NCI-H2107 (cell line): ENCODE measurements at places on chromosomes 11 and 22.

- DNase-seq = no peak
These were observed 60.5 kb downstream of the METTL15 start for GRCh38 chr11:28168718-28169117.

GRCh38 chr22:29343313-29343805 lies 27.9 kb upstream of the RASL10A start:
- peak; percentile 52 for DNase-seq

DNA sequence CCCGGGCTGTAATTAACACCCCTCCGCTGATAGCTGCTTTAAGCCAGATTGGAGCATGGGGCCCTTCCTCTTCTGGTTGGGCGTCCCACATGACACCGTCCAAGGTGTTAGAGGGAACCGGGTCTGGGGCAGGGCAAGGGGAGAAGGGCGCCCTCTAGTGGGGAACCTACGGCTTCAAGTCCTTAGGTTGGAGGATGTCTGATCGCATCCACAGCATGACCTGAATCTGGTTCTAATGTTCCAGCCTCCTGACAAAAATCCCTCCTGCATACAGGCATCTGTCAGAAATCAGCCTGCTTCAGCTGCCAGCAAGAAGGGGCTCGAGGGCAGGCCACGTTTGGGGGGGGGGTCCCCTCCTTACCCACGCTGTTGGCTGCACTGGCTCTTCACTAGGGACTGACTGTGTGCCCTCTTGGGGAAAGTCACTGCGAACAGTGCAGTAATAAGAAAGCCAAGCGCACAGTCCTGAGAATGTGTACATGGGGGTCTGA lies 94.2 kb upstream of the TBCEL start:
- no peak for DNase-seq

DNA sequence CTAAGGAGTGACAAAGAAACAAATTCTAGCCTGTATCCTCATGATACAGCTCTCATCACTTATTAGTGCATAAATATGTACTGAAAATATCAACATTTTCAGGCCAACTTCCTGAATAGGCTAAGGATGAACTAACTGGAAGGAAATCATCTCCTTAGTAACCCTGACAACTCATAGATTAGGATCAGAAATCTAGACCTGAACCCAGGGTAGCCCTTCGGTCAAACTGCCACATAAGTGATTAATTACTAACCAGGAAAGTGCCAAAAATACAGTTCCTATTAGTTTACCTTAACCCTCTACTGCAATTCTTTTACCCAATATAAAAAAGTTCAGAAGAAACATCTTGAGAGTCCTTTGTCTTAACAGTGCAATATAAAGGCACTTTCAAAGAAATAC lies 40.0 kb downstream of the AMBRA1 start:
- DNase-seq = no peak

DNA sequence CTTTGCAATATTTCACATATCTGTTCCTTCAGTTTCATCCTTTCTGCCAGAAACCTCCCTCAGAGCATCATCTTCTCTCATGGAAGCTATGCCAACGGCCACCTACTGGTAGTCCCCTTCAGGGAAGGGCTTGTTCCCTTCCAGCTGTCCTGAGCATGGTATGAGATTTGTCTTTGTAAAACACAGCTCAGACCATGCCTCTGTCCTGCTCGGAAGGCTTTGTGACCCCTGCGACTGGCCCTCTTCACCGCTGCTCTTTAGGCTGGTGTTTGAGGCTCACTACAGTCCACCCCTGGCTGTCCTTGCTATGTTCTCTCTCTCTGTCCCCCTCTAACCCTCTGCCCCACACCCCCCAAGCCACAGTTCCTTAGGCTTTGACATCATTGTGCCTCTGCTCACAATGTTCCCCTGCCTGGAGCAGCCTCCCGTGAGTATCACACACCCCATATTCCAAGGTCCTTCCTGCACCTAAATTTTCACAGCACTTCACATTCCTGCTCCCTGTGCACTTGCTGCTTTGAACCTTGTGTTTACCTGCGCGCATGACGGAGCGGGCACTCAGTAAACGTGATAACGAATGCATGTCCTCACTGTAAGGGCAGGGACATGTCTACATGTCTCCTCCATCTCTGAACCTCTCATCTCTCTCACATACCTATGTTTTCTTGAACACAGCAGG lies 24.0 kb upstream of the ACER3 start:
- no peak for DNase-seq

GRCh38 chr11:8947230-8947943 lies 4.6 kb upstream of the ASCL3 start:
- DNase-seq = no peak

DNA sequence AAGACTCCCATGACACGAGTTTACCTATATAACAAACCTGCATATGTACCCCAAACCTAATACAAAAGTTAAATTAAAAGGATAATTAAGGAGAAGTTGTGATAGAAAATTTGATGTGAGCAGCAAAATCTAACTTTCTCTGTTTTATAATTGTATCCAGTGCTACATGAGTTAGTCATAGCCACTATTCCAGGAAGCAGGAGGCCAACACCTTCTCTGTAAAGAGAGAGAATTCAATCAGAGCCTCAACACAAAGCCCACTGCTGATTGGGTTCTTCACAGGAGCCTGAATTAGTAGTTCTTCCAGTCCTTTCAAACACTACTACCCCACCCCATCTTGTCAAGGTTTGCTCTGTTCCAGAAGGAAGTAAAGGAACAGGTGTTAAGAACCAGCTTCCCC lies 84.2 kb downstream of the BLID start:
- DNase-seq = no peak

DNA sequence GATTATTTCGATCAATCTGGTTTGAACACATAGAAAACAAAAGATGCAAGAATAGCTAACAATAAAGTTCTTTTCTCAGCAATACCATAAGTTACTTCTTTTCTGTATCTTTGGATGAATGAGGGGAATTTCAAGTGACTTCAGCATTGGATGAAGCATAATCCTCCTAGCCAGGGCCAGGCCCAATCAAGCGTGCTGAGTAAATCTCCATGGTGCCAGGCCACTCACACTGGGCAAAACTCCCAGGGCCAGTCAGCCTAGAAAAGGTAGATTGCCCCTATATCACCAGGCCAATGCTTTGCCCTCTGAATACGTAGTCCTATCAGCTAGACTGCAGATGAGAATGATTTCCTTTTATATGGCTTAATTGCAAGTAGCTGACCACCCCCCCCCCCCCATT lies 6.0 kb downstream of the CNTF start:
- DNase-seq = no peak

DNA sequence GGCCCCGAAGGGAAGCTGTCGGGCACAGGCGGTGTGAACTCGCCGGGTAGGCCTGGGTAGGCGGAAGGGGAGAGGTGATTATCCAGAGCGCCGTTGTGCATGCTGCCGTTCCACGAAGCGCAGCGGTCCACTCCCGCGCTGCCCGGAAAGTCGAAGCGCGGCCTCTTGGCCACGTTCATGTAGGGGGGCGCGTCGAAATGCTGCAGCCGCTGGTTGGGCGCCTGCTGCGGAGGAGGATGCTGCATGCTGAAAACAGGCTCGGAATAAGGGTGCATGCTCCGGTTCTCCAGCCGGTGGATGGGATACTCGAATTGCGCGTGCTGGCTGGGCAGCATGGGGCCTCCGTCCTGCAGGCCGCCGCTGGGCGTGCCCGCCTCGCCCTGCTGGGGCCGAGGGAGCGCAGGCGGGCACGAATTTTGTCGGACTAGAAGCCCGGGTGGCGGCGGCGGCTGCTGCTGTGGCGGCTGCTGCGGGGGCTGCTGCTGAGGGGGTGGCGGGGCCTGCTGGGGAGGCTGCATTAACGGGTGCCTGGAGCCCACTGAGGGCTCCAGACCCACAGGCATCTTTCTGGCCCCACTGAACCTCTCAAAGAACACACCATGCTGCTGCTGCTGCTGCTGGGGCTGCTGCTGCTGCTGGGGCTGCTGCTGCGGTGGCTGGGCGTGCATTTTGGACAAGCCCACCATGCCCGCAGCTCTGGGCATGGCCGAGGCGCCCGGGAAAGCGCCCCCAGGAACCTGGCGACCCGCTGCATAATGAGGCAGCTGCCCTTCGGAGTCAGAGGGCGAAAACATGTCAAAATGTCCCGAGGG lies 2.3 kb downstream of the MN1 start:
- DNase-seq = no peak

DNA sequence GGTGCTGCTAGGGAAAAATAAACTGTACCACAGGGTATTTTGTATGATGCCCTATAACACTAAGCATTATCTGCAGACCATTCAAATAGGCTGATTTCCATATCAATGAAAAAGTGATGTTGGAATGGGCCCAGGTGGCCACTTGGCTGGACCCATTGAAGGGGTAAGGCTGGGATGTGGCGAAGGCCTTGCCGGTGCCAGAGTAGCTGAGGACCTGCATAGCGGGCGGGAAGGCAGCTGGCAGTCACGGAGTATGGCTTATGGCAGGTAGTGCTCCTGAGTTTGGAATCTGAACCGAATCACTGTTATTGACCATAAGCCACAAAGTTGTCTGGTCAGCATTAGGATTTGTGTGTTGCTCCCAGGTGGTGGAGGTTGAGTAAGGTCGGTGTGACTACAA lies 131.0 kb downstream of the MICAL2 start:
- no peak for DNase-seq

- DNase-seq = no peak
These were observed 1.0 kb downstream of the PIM3 start for GRCh38 chr22:49961601-49962011.

- no peak for DNase-seq
These were observed 11.7 kb upstream of the B4GALNT4 start for GRCh38 chr11:357582-357981.

DNA sequence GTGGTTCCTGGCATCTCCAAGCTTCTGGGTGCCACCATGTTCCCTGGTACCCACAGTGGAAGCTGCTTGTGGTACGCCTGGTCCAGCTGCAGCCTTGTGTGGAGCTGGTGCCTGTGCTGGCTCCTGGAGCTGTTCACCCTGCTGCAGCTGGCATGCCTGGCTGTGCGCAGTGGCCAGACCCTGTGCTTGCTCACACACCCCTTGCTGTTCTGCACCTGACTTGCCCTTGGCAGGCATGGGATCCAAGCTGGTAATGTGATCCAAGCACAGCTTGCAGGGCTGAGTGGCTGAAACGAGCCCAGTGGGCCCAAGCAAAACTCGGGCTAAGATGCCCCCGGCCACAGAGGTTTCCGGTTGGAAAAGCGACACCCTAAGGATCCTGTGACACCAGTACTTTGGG lies 104.7 kb upstream of the CLMP start:
- DNase-seq = no peak

DNA sequence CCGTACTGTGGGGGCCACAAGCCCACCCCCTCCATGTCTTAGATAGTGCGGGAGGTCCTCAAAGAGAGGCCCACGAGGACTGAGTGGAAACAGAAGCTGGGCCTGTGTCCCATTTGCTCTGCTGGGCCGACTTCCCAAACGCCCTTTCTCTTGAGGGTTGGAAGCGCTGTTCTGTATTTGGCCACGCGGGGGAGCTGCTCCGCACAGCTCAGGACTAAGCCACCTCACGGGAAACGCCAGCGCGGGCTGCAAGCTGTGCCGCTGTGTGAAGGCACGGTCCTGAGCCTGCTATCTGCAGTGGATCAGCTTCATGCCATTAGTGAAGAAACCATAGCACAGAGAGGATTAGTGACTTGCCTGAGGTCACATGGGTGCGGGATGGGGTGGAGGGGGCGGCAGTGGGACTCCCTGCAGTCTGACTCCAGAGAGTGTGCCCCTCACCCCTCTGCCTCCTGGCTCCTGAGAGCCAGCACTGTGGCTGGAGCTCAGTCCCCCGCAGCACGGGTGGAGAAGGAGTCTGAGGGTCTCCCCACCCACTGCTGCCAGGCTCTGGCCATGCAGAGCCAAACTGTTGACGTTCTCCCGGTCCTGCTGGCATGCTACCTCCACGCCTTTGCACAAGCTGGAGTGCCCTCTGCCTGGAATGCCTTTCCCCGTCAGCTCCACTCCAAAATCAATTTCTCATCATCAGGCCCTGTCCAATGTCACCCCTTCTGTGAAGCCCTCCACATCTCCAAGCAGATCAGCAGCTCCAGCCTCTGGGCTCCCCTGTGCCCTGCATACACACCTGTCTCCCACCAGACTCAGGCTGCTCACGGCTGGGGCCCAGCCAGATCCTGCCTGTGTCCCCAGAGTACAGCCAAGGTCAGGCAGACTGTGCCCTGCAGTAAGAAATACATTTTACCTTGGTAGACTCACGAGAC lies 51.5 kb upstream of the LRRC32 start:
- DNase-seq = peak; percentile 77

DNA sequence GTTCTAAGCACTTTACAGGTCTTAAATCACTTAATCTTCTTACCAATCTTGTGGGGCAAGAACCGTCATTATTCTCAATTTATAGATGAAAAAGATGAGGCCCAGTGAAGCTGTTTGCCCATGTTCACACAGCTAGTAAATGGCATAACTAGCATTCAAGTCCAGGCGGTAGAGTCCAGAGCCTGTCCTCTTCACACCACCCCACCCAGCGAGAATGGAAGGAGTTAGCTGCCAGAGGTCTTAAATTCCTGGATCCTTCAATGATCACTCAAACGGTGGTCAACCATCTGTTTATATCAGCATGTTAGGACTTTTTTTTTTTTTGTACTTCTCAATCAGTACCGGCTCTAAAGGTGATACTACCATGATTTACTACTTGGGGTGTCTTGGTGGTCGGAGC lies 43.3 kb downstream of the PARVA start:
- no peak for DNase-seq

DNA sequence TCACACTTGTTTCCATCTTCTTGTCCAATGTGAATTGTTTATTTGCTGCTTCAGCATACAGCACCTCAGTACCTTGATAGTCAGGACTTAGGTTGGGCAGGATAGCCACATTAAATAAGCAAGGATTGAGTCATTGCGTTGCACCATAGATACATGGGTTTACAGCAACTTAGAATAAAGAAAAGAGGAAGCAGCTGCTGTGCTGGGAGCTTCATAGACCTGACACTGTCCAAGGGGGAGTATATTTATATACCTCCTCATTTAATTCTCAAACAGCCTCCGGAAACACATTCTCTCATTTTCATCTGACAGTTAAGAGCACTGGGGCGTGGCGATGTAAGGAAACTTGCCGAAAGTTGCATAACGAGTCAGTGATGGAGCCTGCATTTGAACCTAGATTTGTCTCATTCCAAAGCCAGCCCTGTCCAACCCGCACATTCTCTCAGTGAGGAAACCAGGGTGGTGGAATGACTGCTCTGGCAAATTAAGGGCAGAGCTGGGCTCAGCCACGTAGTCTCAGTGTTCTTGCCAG lies 42.2 kb downstream of the UBASH3B start:
- DNase-seq = no peak

DNA sequence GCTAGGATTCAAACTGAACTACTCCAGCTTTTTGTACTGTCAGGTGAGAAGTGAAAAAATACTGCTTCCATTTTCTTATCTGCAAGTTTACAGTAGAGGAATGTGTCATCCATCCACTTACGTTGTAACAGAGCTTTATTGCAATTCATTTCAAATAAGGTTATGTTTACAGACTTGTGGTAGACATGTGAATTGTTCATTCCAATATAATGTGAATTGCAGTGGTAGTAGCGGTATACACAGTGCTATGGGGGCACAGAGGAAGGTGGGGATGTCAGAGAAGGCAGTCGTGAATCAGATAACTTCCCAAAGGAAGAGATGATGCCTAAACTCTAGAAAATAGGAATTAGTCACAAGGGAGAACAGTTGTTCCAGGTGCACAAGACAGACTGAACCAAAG lies 42.5 kb downstream of the CEP57 start:
- DNase-seq = no peak

- DNase-seq = no peak
These were observed 2.0 kb upstream of the PPARA start for GRCh38 chr22:46148336-46148735.
